Memory B cell (primary cell): ENCODE measurements at places on chromosomes 5 and 9.

DNA sequence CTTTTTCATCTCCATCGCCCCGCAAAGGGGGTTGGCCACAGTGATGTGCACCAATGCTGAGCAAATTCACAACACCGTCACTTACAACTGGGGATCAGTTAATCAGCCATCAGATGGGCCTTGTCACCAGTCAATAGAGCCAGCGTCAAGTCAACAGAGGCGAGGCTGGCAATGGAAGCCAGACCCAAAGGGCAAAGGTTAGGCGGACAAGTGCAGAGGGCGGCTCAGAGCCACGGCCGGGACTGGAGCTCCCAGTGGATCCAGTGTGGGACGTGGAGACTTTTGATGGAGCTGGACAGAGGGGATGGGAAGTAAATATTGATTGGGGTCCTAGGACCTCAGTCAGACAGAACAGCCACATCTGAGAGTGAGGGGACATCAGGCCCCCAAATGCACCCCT, 45.7 kb downstream of the DUSP1 start:
- H3K4me1 ChIP-seq = no peaks in the 10 kb centered on the region
- no peaks in the 10 kb centered on the region for H3K36me3 ChIP-seq
- DNase-seq = no peak

DNA sequence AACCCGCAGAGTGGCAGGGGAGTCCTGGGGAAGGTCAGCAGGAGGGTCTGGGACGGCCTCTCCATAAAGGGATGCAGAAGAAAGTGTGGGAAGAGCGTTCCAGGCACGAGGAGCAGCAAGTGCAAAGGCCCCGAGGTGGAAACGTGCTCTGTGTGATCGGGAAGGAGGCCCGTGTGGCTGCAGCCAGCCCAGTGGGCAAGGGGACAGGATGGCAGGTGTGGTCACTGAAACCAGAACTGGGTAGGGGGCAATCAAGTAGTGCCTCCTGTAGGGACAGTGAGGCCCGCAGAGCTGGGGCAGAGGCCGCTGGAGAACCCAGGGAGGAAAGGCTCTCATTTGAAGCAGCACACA, 16.3 kb upstream of the LAMC3 start:
- no peak overlapping the region for H3K4me3 ChIP-seq
- H3K27ac ChIP-seq = no peak overlapping the region
- peaks cover 2% of the 10 kb centered on the region for H3K4me1 ChIP-seq
- no peaks in the 10 kb centered on the region for H3K36me3 ChIP-seq

GRCh38 chr9:136769710-136770191, 5.4 kb upstream of the LCN15 start:
- H3K27ac ChIP-seq = peak overlapping the region; percentile 68
- H3K27me3 ChIP-seq = peaks cover 10% of the 10 kb centered on the region
- H3K4me3 ChIP-seq = peak overlapping the region; percentile 68
- H3K36me3 ChIP-seq = no peaks in the 10 kb centered on the region

DNA sequence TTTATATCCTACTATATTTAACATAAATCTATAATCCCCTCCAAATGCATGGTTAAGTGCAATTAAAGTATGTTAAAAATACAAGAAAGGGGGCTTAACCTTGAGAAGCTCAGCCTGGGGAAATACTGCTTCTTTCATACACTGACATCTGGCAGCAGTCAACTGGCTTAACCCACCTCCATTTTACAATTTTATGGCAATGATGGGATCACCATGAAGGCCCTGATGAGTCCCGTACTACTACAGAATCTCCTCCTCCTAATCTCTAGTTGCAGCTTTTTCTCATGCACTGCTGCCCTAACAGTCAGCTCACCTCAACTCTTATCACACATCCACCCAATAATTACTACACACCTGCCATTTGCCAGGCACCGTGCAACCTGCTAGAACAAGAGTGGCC, 40.9 kb downstream of the ZNF608 start:
- no peak for DNase-seq
- H3K27ac ChIP-seq = peak overlapping the region; percentile 88
- peak overlapping the region; percentile 72 for H3K4me3 ChIP-seq
- H3K36me3 ChIP-seq = peaks cover 2% of the 10 kb centered on the region
- H3K4me1 ChIP-seq = peaks cover 49% of the 10 kb centered on the region

DNA sequence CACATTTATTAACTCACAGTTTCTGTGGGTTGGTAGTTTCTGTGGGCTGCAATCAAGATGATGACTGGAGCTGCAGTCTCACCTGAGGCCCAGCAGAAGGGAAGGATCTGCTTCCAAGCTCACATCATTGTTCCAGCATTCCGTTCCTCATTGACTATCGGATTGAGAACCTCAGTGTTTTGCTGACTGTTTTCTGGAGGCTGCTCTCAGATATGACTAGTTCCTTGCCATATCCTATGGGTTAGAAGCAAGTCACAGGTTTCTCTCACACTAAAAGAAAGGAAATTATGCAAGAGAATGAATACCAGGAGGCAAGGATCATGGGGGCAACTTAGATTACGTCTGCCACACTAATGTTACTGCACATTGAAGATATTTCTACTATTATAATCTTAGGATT, 6.3 kb upstream of the ERAP1 start:
- no peak for DNase-seq
- no peak overlapping the region for H3K27ac ChIP-seq
- H3K4me3 ChIP-seq = no peak overlapping the region
